ENCODE measurements at places on chromosomes 6 and 20. TPM values are rescaled to one million over a fixed set of nuclear protein-coding genes. Genes with fewer than 3 reads are reported as not detected.
A peak's percentile ranks its signal among the peaks of the same experiment; 100 is the strongest.

Gene UBE3D
- total RNA-seq, result 7.0 TPM

Gene ZC3H12D
- 0.09 TPM for total RNA-seq

Gene EDN3
- total RNA-seq, result not detected

Gene POFUT1
- 47.8 TPM for total RNA-seq

Gene PACSIN1
- not detected for total RNA-seq

Gene KCNQ2
- not detected for total RNA-seq

Gene MMP24OS
- 28.7 TPM for total RNA-seq

Gene SAMD3
- 9.1 TPM for total RNA-seq

Gene SRSF12
- 0.09 TPM for total RNA-seq

DNA sequence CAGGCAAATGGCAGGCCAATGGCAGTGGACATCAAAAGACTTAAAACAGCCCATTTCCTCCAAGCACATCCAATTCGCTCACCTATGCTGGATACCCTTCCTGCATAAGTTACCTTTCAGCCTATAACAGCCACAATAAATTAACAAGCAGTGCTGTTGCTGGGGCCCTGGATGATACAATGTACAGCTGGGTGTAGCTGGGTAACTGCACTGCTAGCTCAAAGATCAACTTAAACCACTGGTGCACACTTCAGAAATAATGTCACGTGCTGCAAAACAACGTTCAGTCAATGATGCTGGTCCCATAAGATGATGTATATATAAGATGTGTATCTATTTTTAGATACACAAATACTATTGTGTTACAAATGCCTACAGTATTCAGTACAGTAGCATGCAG, 13.6 kb downstream of the IL20RA start:
- DNase-seq, result no peak

DNA sequence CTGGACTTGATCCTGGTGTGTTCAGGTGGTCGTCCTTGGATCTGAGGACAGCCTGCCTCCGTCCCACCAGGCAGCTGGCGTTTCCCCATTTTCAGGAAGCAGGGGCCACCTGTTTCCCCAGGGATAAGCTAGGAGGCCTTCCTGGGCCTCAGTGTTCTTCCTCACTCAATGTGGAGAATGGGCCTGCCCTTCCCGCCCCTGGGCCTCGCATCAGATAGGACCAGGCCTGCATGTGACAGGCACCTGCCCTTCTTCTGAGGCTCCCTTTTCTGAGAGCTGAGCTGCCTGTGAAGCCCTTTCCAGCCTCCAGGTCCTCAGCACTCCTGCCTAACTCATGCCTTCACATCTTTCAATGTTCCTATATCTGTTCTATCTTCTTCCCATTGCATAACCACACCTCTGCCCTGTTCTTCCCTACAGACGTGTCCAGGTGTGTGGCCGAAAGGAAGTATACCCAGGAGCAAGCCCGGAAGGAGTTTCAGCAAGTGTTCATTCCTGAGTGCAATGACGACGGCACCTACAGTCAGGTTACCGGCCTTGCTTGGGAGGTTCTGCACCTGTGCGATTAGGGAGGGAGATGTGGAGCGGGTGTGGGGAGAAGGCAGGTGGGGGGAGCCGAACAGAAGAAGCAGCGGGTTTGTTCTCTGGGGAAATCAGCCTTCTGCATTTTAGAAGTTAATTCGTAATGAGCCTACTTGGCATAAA, 85.1 kb downstream of the SMOC2 start:
- no peak for DNase-seq

- DNase-seq, result no peak
Observed at GRCh38 chr6:33985313-33985751, 160.6 kb downstream of the GRM4 start.

DNA sequence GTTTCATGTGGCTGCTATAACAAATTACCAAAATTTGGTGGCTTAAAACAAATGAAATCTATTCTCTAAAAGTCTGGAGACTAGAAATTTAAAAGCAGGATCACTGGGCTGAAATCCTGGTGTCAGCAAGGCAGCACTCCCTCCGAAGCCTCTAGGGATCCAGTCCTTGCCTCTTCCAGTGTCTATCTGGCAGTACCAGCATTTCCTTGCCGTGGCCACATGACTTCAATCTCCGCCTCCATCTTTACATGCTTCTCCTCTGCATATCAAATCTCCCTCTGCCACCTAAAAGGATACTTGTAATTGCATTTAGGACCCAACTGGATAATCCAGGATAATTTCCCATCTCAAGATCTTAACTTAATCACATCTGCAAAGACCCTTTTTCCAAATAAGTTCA, 30.2 kb downstream of the ARHGAP18 start:
- peak; percentile 49 for DNase-seq

DNA sequence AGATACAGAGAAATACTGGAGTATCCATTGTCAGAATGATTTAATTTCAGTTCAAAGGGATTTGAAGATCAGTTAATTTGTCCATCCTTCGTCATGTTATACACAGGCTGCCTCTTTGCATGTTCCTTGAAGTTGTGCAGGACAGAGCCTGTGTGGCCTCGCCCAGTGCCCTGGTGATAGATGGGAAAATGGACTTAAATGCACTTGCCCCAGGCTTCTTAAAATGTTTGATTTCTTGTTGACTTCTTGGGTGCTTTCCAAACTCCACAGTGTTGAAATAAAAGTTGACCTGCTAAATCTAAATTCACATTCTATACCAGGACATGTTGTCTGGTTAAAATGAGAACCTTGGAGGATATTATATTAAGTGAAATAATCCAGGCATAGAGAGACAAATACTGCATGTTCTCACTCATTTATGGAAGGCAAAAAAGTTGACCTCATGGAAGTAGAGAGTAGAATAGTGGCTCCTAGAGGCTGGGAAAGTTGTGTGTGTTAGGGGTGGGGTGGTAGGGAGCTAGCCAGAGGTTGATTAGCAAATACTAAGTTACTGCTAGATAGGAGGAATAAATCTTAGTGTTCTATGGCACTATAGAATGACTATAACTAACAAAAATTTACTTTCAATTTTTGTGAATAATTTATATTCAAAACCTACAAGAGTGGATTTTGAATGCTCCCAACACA, 25.3 kb downstream of the MARCKS start:
- no peak for DNase-seq

DNA sequence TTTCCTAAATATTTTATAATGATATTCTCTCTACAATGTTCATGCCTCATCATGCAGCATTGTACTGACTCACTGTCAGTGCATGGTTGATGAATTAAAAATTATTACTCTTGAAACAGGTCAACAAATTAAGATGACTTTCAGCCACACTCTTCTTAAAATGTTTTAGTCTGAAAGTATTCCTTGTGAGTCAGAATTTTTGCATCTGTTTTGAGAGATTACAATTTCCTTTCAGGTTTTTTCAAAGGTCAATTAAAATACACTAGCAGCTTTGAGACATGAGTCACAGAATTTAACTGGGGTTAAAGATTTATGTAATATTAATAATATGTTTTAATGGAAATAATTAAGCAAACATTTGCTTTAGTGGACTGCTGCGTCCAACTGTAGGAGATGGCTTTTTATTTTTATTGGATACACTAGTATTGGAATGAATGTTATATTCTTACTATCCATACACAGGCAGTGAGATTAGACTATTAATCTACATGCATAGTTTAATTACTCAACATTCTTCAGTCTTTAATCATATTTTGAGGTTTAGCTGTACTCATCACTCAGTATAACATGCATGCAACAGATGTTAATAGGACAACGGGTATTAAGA, 9.7 kb downstream of the COL12A1 start:
- peak; percentile 33 for DNase-seq

- DNase-seq, result peak; percentile 26
Observed at GRCh38 chr6:128567029-128567428, 46.6 kb upstream of the PTPRK start.

GRCh38 chr6:40722091-40722490, 134.9 kb upstream of the LRFN2 start:
- no peak for DNase-seq

DNA sequence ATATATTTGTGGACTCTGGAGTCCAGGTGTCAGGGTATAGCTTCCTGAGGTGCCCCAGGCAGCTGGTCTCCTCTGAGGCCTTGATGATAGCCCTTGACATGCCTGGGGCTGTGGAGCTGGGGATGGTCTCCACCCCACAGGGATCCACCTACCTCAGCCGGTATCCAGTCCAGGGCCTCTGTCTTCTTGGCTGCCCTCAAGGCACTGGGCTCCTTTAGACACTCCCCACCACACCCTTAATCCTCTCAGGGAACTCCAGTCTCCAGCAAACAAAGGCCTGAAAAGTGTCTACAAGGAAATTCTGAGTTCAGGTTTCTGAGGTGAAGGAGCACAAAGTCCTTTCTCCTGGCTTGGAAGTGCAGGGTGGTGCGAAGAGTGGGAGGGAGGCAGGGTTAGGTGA, 44.6 kb upstream of the DDR1 start:
- DNase-seq, result no peak

DNA sequence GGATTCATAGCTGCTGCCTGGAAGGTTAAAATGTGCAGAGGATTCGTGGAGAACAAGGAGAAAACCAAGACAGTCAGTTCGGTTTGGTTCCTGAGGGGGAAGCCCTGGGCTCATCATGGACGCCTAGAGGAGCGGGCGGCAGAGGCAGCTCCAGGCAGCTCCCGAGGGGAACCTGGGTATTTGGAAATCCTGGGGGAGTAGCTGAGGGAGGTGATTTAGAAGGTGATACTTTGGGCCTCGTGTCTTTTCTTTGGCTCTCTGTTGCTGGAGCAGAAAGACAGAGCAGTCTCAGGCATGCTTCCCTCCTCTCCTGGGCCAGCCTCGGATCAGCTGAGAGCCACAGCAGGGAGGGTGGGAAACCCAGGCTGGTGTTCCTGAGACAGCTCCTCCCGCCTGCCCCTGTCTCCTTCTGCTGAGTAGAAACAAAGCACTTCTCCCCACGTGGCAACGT, 139.5 kb downstream of the DLL1 start:
- DNase-seq, result no peak

- DNase-seq, result no peak
Observed at GRCh38 chr6:117870486-117871242, 36.4 kb upstream of the SLC35F1 start.

DNA sequence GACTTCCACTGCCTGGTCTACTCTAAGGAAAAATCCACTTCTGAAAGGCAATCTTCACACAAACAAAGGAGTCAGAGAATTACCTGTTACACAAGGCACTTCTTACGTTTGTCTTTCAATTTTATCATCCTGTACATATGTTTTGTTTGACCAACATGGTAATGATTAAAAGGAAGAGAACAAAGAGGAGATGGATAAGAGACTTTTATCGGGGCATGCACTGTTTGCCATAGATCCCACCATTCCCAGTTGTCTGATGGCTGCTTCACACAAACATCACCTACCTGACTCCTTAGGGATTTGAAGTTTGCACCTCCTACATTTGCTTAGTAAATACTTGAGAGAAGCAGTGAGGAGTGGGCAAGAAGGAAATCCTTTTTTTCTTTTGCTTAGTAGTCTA, 87.1 kb downstream of the BFSP1 start:
- no peak for DNase-seq

GRCh38 chr6:157974967-157975366, 6.7 kb upstream of the SYNJ2 start:
- DNase-seq, result no peak

- DNase-seq, result peak; percentile 69
Observed at GRCh38 chr20:4681991-4682401, 39.7 kb upstream of the PRND start.

DNA sequence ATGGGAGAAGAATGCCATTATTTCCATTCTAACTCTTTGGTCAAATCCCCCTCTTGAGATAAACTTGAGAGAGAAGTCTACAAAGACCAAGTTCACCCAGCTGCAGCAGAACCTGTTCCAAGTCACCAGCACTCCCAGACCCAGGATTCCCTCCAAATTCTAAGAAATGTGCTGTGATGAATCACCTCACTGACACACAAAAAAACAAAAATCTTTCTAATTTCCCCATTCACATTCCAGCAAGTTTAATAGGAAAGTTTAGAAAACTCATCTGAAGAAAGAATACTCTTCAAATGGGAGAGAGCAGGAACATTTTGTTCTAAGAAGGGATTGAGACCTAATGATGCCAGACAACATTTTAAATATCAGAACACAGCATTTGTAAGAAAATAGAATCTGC, 213.6 kb upstream of the PLCB4 start:
- peak; percentile 76 for DNase-seq

DNA sequence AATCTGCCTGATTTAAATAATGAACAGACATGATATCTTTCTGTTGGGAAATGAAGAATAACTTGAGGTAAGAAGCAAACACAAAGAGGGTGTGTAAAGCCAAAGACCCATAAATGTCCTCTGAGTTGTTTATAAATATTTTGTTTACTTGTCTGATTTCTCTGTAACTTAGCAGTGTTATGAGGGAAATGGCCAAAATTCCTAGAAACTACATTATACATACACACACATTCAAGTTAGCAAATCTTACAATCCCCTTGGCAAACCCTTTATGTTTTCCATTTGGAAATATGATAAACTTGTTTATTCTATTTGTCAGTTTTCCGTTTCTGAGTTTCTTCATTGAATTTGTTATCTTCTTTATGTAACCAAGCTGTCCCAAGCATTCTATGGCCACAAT, 81.4 kb upstream of the TCF21 start:
- peak; percentile 52 for DNase-seq

Measured in fibroblast of the aortic adventitia (primary cell).